ENCODE measurements at places on chromosomes 16 and 17.
A peak's percentile ranks its signal among the peaks of the same experiment; 100 is the strongest.

DNA sequence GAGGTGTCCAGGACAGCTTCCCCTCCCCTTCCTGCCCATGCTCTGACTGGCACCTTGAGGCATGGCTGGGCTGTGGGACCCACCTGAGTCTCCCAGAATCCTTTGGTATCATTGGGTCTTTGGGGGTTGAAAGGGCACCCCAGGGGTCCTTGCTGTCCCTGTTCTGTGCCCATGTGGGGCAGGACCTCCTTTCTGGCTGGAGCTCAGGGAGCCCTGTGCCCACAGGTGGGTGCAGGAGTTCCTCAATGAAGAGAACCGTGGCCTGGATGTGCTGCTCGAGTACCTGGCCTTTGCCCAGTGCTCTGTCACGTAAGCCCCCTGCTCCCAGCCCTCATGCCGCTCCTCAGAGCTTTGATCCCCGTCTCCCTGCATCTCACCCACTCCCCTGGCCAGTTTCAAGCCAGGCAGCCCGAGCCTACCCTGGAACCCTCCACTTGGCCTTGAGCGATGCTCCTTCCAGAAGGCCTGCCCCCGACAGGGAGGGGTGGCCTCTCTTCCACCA is 11.8 kb downstream of the FMNL1 start:
- DNase-seq = no peak

DNA sequence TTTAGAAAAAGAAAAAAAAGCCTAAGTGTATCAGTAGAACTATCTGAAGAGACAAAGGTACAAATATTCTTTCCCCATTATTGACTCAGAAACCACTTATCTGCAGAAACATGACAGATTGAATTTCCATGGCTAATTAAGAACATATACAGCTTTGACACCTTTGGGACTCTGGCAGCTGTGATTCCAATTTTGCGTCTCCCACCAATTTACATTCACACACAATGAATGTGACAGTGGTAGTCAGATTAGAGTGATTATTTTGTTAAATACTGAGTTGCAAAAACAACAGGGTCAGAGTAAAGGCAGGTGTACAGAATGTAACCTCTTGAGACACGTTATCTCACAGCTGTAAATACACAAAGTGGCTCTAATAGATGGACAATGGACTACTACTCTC is 5.3 kb upstream of the PPM1D start:
- DNase-seq = no peak

GRCh38 chr17:32490101-32490482 is 3.3 kb downstream of the CDK5R1 start:
- DNase-seq = no peak

- peak; percentile 79 for DNase-seq
Observed at GRCh38 chr16:21626659-21627277, 25.6 kb downstream of the IGSF6 start.

GRCh38 chr16:59696495-59696894 is 962.4 kb upstream of the GOT2 start:
- DNase-seq = no peak

- no peak for DNase-seq
Observed at GRCh38 chr17:77802811-77803220, 155.7 kb upstream of the TNRC6C start.

DNA sequence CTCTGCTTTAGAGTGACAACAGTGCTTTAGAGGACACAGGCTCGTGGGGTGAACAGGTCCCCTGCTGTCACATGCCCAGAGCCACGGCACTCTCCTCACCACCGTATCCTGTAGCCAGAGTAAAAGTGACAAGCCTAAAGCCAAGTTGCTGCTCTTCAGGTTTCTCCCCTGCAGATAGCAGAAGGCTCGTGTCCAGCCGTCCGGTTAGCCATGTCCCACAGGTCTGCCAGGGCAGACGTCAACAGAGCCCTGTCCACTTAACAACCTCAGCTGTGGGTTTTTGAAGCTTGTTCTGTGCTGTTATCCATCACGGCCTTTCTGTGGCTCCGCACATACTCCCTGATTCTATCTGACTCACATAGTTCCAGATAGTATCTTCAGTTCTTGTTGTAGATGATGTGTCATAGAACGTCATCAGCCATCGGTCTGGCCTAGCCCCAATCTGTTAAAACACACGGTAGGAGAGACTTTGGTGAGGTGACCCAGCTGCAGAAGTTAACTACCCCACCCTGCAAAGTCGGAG is 100.7 kb downstream of the SOCS1 start:
- no peak for DNase-seq

Measured in SW 1271 (cell line).